ENCODE measurements at places on chromosomes 4 and X.
A peak's percentile ranks its signal among the peaks of the same experiment; 100 is the strongest.

GRCh38 chr4:24298911-24299310, 285.4 kb downstream of the DHX15 start:
- DNase-seq, result no peak

DNA sequence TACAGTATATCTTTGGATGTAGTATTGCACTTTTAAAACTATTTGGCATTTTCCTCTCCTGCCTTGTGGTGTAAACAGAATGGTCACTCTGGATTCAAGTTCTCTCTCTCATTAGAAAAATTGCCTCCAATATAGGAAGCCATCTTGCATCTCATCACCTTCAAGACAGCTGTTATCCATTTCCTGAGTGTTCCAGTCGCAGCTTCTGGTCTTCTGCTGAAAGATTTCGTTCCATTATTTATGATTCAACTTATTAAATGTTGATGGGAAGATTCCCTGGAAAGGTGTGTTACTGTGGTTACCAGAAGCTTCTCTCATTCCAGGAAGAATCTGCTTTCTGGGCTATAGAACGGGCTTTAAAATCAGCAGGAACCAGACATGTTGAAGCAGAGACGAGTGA, 568.3 kb upstream of the SLIT2 start:
- no peak for DNase-seq

DNA sequence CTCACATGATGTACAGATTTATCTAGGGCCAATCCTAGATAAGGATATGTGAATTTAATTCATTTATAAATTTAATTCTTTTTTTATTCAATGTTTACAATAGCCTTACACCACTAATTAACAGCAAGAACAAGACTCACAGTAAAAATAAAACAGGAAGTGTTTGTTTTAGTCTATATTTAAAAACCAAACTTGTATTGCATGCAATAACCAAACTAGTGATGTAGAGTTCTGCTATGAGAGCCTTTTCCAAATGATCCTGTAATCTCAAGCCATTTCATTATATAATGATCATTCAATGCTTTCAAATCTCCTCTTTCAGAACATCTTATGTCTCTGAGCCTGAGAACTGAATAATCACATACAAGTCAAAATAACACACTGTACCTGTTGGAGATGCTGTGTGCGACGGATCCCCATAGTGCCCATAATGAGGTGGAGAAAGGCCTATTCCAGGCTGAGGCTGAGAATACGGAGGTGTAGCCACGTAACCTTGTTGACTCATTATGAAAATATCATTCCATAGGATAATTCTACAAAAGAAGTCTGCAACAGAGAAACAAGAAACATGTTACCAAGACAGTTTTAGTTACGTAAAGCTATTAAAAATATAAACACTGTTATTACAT, 2.6 kb downstream of the SEC24D start:
- DNase-seq, result no peak

GRCh38 chrX:40248822-40249221, 151.1 kb upstream of the BCOR start:
- DNase-seq, result no peak

DNA sequence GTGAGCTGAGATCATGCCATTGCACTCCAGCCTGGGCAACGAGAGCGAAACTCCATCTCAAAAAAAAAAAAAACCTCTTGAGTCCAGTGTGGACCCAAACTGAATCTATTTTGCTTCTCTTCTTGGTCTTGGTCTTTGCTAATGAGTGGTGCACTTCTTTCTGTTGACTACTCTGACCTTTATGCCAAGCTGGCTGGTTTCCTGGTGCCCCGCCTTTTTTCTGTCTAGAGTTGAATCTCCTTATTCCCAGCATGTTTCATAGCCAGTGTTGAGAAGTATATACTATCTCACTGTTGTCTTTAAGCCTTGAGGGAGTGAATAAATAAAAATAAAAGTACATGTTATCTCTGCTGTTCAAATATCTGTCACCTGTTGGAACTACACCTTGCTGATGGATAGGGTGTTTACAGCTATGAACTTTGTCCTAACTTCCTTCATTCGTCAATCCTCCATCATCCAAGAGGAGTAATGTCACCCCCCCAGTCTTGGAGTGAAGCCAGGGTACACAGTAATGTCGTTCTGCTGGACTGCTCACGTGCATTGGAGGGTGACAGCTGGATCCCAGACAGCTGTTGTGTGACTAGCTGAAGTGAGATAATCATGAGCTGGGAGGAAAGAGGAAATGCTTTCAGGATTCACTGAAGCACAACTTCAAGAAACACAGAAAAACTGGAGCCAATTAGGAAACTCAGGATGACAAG, 99.3 kb upstream of the PRKG2 start:
- DNase-seq, result no peak

DNA sequence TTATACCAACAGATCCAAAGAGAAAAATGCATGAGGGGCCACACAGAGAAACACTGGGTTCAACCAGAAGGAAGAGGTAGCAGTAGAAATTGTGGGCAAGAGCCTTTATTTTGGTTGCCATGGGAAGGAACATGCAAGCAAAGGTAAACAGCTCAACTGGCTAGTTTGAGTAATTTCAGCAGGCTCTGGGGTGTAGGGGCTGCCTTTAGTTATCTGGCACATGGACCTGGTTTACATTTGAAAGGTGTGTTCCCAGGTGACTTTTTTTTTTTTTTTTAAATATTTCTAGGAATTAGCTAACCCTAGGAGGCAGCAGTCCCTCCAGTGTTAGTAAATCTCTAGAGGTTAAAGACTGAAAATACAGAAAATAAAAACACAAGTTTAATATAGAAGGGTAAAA, 481.9 kb downstream of the ACTRT1 start:
- DNase-seq, result no peak

DNA sequence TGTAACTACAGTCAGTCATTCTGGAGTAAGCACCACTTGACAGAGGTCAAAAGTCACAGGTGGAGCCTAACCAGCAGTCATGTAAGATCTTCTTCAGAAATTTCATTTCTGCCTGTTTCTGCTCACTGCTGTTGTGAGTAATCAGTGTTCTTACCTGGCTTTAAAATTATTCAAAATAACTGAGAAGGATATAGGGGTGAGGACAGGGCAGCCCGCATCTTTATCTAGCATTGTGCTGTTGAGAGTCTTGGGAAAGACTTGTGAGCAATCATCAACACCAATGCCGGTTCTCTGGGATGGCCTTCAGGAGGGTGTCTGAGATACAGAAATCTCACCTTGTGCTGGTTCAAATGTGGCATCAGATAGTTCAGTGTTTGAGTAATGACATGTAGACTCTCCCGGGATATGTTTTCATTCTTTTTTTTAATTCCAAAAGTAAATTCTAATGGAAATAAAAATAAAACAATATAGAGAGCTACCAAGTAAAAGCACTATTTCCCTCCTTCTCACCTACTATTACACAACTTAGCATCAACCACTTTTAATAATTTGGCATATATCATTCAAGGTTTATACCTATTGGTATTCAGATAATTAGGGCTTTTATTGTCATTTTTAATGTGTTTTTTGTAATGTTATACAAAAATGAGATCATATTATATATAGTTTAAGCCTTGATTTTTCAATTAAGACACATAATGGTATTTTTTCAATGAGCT, 37.1 kb downstream of the AREG start:
- no peak for DNase-seq

DNA sequence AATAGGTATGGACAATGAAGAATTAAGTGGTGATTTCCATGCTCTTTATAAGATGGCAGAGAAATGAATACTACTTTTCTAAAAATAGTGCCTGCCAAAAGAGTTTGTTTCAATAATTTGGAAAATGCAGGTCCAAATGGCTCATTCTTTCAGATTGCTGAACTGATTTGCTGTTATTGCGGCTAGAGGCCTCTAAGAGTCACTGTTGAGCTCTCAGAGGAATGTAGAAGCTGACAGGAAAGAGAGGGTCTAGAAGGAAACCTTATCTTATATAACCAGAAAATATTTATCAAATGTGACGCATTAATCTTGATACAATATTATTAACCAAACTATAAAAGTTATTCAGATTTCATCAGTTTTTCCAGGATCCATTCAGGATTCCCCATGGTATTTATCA, 65.7 kb upstream of the PAGE1 start:
- no peak for DNase-seq

- no peak for DNase-seq
These were observed 101.6 kb upstream of the OTUD4 start for GRCh38 chr4:145281951-145282350.

DNA sequence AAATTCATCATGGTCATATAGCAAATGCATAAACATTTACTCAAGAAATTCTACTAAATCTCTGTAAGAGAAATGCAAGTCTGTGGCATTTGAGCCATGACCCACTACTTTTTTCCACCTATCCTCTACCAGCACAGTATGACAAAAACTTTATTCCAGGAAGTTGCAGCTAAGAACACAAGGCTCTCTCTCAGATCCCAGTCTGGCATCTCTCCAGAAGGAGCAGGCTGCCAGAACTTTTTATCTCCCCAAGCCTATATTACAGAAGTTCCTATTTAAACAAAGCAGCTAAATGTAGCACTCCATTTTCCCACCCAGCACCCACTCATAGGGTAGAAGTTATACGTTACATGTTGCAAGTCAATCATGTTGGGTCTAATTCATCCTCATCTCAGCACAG, 49.3 kb upstream of the EPGN start:
- DNase-seq, result no peak

DNA sequence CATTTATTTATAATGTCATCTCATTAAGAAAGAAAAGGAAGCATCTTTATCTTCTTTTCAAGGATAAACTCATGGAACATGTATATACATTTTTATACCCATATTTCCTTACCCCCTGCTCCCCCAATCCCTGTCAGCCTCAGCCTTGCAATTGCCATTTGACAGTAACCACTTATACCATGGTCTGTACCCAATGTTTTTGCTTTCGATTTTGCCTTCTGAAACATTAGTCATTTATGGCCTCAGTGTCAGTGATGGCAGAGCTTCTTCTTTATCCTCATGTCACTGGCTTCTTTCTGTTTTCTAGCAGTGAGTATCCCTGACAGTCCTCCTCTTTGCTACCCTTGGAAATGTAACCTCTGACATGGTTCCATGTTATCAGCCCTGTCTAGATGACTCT, 228.4 kb downstream of the SPRY1 start:
- no peak for DNase-seq

- no peak for DNase-seq
These were observed 90.5 kb upstream of the ZNF827 start for GRCh38 chr4:146029147-146029546.

DNA sequence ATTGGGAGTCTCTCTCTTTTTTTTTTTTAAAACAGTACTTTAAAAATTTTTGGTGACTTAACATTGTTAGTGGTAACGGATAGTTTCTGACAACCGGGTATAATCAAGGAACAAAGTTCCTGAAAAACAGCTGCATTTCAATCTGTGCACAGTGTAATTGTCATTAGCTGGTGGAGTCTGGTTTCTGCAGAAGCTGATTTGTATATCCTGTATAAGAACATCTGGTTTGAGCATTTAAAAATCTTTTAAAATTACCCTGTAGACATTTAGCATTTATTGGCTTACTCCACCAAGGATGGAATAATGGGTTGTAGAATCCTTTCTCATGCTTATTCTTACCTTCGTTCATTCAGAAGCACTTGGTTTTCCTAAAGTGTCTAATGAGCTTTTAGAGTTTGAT, 11.2 kb downstream of the JADE1 start:
- no peak for DNase-seq

- no peak for DNase-seq
These were observed 51.2 kb upstream of the TADA2B start for GRCh38 chr4:6991771-6992557.

- DNase-seq, result no peak
These were observed 24.4 kb downstream of the TMEM144 start for GRCh38 chr4:158234671-158235070.

- peak; percentile 61 for DNase-seq
These were observed 4.2 kb upstream of the LEF1 start for GRCh38 chr4:108172753-108173598.

- no peak for DNase-seq
These were observed 149.8 kb downstream of the CHM start for GRCh38 chrX:85897362-85898126.

GRCh38 chr4:67910585-67910905, 26.7 kb upstream of the TMPRSS11D start:
- no peak for DNase-seq

- DNase-seq, result no peak
These were observed 171.7 kb downstream of the ADAMTS3 start for GRCh38 chr4:72397314-72397713.

GRCh38 chr4:109803924-109804571, 2.2 kb upstream of the CFI start:
- DNase-seq, result no peak

GRCh38 chr4:15658136-15658770, 3.1 kb upstream of the FBXL5 start:
- DNase-seq, result no peak

- no peak for DNase-seq
These were observed 287.9 kb downstream of the CCSER1 start for GRCh38 chr4:90415116-90415515.

- DNase-seq, result no peak
These were observed 41.5 kb downstream of the HHIP start for GRCh38 chr4:144687466-144687865.

- DNase-seq, result no peak
These were observed 226.1 kb upstream of the AR start for GRCh38 chrX:67317725-67318124.

DNA sequence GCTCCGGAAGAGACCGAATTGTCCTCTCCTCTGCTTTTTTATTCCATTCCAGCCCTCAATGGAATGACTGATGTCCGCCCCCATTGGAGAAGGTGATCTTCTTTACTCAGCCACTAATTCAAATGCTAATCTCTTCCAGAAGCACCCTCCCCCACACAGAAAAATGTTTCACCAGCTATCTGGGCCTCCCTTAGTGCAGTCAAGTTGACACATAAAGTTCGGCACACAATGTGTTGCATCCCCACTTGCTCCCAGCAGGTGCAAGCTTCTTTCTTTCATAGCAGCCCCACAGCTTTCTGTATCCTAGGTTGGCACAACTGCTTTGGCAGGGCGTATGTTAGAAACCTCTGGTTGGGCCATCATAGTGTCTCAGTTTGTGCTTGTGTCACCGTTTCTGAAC, 73.3 kb upstream of the TLR3 start:
- no peak for DNase-seq

GRCh38 chrX:118261151-118261550, 84.8 kb upstream of the WDR44 start:
- no peak for DNase-seq

DNA sequence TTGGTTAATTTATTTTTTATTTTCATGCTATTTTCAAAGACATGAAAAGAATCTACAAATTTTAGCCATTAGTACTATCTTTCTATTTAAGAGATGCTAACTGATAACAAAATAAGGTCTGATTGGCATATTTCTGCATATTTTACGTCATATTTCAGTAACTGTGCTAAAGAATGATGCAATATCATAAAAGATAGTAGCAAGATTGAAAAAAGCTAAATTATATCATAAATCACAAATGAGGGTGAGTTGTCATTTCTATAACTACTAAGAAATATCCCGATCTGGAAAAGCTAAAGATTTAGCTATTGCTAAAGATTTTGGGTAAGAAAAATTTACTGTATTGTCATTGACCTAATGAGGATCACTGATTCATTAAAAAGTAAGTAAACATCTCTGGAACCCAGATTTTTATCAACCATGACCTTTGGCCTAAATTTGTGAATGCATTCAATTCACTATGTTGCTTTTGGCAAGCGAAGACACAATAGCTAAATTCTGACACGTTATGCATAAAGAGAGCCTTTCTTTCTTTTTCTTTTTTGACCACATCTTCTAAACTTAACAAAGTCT, 103.6 kb downstream of the HPGD start:
- no peak for DNase-seq

Measured in activated CD4-positive, alpha-beta memory T cell treated with anti-CD3 and anti-CD28 coated beads, Interleukin-2, amount 10 ng/mL, durations not matched to agents 7 days and 5 days (primary cell).